ENCODE measurements at places on chromosomes 2 and 18.

DNA sequence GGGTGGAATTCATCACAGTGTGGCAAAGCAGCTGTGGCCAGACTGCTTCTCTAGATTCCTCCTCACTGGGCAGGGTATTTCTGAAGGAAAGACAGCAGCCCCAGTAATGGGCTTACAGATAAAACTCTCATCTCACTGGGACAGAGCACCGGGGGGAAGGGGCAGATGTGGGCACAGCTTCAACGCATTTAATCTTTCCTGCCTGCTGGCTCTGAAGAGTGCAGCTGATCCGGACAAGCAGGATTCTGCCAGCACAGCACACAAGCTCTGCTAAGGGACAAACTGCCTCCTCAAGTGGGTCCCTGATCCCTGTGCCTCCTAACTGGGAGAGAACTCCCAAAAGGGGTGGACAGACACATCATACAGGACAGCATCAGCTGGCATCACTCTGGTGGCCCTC, 779.9 kb upstream of the CNTNAP5 start:
- DNase-seq = no peak

- no peak for DNase-seq
Observed at GRCh38 chr2:44945676-44946371, 4.3 kb downstream of the SIX3 start.

GRCh38 chr2:624096-624495, 53.1 kb downstream of the TMEM18 start:
- no peak for DNase-seq

DNA sequence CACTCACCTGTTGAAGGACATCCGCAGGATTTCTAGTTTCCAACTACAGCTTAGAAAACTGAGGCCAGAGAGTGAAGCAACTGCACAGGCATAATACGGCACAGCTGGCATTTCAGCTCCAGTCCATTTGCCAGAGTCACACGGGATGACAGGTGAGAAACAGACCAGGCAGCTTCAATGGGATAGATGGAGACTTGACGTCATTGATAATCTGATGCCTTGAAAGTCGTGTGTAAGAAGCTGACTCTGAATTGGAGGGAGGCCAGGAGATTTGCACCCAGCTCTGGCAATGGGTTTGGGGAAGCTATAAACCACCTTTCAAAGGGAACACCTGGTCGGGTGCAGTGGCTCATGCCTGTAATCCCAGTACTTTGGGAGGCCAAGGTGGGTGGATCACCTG, 12.4 kb upstream of the DNMT3A start:
- DNase-seq = no peak

GRCh38 chr2:163667064-163667887, 68.5 kb downstream of the FIGN start:
- DNase-seq = no peak

DNA sequence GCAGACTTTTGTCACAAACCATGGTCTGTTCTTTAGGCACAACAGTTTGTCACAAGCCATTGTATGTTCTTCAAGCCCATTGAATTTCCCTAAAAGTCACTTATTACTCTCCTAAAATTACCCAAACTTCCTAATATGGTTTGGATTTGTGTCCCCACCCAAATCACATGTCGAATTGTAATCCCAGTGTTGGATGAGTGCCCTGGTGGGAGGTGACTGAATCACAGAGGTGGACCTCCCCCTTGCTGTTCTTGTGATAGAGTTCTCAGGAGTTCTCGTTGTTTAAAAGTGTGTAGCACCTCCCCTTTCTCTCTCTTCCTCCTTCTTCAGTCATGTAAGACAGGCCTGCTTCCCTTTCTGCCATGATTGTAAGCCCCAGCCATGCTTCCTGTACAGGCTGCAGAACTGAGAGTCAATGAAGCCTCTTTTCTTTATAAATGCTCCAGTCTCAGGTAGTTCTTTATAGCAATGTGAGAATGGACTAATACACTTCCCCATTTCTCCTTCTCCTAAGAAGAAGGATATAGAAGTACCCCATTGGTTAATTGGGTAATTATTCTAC, 11.2 kb upstream of the GYPC start:
- DNase-seq = no peak

GRCh38 chr2:157302492-157303099, 23.0 kb downstream of the ERMN start:
- DNase-seq = no peak

DNA sequence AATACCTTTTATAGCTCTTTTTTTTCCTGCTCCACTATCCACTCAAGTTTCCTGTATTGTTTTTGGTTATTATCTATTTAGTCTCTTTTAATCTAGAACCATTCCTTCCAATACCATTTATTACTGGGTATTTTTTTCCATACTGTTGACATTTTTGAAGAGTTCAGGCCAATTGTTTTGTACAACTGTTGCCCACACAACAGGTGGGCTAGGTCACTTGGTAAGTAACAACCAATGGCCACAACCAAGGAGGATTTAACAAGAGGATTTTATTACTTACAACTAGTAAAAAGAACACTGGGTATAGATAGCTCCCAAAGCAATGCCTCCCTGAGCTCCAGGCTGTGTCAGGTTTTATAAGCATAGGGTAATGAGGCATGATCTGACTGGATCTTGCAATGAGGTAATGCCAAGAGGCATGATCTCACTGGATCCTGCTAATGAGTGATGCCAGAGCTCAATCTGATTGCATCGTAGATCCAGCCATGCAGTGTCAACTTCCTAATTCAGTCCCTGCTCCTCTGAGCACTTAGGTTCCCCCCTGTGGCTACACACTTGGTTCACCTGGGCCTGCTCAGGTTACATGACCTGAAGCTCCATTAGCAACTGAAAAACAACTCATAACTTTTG, 7.1 kb upstream of the CEP68 start:
- DNase-seq = no peak

DNA sequence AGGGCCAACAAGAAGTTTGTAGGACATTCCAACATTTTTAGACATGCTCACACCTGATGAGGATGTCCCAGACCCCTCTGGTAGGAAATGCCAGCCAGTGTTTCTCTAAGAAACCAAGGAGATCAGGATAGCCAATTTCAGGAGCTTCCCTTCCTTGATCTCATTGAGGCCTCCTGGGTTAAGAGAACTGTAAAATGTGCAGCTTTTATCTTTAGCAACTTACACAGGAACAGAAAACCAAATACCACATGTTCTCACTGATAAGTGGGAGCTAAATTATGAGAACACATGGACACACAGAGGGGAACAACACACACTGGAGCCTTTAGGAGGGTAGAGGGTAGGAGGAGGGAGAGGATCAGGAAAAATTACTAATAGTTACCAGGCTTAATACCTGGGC, 99.6 kb upstream of the MAP2 start:
- no peak for DNase-seq

GRCh38 chr18:44624052-44624451, 56.6 kb upstream of the SETBP1 start:
- no peak for DNase-seq

- no peak for DNase-seq
Observed at GRCh38 chr18:36128907-36129299, 237 bp downstream of the SLC39A6 start.

- DNase-seq = no peak
Observed at GRCh38 chr18:26206488-26206887, 19.8 kb upstream of the TAF4B start.

DNA sequence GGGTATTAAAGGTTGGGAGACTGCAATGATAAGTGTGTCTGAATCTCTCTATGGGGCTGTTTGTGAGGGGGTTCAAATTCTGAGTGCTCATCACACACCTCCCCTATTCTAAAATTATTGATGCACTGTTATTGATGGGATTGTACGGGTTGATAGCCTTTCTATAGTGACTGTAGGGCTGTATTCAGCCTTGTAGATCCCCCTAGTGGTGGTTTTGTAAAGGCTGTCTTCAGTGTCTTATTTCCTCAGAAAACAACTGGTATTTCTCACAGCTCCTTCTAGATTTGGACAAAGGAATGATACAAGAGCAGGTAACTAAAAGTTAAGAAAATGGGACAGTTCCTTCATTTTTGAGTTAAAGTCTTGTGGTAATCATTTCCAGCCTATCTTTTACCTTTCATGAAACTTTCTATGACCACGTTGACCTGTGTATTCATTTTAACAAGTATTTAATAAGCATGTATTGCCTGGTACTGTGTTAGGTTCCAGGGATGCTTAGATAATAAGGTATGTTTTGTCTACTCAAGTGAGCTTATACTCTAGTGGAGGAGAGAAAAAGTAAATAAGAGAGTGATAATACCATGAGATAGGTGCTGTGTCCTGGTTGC, 21.2 kb downstream of the SMAD4 start:
- DNase-seq = no peak

GRCh38 chr2:14932285-14932684, 299.8 kb downstream of the LRATD1 start:
- DNase-seq = no peak

GRCh38 chr2:165793161-165793778, 777 bp downstream of the GALNT3 start:
- DNase-seq = no peak

DNA sequence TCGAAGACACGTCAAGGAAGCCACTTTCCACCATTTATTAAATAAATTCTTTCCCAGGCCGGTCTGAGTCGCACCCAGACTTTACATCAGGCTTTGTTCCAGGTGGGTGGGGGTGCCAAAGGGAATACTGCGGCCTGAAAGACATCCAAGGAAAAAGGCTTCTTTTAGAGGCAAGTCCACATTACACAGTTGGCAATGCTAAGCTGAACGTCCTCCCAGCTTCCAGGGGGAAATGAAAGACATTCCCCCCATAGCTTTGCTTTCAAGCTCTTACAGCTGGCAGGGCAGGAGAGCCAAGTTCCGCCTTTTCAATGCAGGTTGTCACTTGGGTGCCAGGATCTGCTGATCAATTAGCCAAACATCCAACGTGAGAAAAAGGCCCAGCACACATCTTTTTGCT, 36.5 kb upstream of the PTPN4 start:
- no peak for DNase-seq

GRCh38 chr2:106191511-106192016, 2.5 kb downstream of the UXS1 start:
- DNase-seq = no peak

GRCh38 chr2:142954493-142954892, 77.0 kb downstream of the KYNU start:
- DNase-seq = no peak

DNA sequence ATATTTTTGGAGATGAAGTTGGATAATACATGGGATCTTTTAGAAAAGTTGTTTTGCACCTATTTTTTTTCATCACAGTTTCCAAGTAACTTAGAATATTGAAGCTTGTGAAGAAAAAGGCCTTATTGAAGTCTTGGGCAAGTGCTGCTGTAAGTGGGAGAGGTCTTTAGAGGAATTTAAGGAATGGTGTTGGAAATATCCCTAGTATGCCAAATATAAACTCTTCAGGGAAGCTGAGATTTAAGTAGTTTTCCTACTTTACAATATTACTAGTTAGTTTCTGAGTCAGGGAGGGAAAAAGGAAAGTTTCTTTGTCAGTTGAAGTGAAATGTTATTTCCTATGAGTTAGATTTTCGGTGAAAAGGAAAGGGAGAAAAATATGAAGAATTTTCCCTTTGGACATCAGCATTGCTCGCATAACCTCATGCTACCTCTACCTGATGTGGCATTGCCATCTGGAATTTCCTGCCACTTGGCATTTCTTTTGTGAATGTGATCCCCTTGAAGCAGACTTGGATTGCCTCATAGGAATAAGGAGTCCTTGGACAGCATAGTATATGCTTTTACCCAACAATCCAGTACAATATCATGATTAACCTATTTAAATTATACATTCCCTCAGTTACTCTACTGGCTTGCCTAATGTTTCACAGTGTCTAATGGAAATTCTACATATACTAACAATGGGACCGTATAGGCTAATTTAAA, 12.1 kb downstream of the PLEKHH2 start:
- DNase-seq = no peak

GRCh38 chr2:159617100-159617499, 752 bp upstream of the BAZ2B start:
- no peak for DNase-seq

DNA sequence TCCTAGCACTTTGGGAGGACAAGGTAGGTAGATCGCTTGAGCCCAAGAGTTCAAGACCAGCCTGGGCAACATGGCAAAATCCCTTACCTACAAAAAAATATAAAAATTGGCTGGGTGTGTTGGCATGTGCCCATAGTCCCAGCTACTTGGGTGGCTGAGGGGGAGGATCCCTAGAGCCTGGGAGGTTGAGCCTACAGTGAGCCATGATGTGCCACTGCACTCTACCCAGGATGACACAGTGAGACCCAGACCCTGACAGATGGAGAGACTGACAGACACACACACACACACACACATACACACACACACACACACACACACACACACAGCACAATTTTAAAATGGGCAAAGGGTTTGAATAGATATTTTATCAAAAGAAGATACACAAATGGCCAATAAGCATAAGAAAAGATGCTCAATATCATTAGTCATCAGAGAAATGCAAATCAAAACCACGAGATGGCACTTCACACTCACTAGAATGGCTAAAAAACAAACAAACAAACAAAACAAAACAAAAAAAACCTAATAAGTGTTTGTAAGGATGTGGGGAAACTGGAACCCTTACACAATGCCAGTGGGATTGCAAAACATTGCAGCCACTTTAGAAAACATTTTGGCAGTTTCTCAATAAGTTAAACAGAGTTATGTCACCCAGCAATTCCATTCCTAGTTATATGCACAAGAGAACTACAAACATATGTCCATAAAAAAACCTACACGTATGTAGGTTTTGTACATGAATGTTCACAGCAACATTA, 42.3 kb downstream of the BAZ2B start:
- DNase-seq = no peak

DNA sequence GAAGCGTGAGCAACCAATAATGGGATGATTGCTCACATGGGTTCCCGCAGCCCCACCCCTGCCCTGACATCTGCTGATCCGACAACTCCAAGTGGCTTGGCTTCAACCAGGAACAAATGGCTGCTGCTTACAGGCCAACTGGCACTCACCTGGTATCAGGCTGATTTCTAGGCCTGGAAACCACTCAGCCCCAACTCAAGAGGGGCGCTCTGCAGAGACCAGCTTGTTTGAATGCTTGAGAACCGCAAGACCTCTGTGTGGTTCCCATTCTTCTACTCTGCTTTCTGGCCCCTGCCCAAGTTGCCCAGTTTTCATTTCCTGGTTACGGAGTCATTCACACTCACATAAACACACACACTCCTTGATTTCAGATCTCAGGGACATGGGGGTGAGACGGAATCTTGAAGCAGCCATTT, 52.0 kb downstream of the TNP1 start:
- no peak for DNase-seq
